ENCODE measurements at places on chromosomes 2 and 18.

DNA sequence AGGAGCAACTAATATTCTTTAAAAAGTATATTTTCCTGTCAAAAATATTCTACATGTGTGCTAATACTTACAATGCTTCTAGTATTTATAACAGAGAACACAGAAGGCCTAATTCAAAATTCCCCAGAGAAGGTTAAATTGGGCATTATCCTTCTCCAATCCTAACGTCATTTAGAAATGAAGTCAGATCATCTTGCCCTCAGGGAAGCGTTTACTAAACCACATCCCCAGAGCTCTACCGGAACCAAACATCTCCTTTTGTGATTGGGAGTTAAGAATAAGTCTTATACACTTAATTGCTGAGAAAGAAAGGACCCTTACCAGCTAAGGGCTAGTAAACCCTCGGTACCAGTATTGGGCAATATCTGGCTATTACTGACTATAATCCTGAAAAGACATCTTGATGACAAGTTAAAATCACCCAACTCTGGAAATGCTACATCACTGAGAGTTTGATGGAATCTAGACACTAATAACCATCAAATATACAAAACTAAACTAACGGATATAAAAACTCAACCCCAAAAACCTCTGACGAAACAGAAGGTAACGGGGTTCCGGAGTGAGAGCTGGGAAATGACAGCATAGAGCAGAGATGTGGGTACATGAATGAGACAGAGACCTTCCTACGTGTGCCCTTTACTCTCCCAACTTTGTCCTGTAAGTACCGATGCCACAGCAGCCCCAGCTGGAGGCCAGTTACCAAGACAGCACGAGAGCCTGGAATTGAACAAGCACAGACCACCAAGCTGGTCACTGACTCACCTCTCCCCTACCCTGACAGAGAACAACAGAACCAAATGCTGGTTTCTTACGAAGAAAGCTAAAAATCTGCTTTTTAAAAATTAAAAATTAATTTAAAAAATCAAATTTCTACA is 35.0 kb downstream of the WDSUB1 start:
- DNase-seq = no peak

- DNase-seq = no peak
Measured at GRCh38 chr2:97714084-97714949, 941 bp downstream of the ZAP70 start.

DNA sequence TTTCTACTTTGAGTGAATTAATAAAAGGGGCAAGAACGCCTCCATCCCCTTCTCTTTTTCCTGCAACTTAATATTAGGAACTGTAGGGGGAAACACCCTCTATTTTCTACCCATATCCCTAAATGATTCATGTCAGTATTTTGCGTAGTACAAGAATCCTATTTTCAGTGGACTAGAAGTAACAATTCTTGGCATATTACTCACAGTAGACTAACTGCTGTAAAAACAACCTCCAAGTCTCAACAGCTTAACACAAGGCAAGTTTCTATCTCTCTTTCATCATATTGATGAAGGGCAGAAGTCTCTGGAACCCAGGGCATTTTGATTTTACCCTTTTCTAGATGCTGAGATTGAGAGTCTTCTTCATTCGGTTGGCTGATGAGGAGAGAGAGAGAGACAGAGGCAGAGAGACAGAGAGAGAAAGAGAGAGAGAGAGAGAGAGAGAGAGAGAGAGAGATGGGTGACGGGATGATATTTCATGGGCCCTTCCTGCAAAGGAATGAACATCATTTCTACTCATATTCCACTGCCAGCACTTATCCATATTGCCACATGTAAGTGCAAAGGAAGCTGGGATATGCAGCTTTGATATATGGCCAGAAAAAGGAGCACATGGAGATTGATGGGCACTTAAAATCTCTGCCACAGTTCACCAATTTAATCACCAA is 481.6 kb downstream of the LPIN1 start:
- peak; percentile 77 for DNase-seq

DNA sequence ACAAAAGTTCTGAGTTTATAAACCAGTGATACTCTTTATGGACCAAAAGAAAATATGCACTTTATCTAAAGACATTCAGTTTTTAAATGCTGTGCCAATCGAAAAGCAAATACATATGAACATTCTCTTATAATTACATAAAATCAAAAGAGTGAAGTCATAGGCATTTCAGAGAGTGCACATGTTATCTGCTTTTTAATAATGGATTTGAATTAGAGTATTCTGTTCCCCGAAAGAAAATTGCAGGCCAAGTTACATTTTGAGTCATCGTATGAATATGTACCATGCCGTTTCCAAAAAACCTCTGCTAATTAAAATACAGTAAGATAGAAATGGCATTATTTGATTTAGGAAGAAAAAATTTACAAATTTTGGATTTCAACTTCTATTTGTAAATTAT is 565.7 kb downstream of the ZEB2 start:
- DNase-seq = peak; percentile 50

DNA sequence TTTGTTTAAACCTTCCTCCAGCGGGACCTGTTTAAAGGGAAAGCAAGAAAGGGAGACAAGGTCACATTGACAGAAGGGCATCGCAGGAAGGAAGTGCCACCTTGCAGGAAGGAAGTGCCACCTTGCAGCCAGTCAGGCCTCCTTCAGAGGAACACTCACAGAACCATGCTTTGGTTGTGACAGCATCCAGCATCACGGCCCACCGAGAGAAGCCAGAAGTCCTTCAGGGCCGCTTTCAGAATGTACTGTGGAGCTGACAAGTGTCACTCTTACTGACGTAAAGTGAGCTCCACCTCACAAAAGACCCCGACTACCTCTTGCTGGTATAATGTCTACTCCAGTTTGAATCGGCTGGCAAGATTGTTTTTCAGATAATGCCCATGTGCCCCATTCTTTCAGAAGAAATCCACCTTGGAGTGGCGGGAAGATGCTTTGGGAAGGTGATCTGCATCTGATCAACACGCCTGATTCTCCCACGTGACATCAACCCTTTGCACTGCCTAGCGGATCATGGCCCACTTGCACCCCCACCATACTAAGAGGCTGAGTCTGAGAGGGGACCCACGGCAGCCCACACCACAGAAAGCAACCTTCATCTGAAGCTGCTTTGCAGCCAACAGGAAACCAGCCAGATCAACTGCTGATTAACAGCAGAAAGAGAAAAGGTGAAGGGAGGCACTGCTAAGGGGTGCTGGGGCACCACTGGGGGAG is 99.8 kb downstream of the UXS1 start:
- DNase-seq = no peak

- peak; percentile 75 for DNase-seq
Measured at GRCh38 chr2:38394903-38395341, 17.8 kb upstream of the ATL2 start.

GRCh38 chr18:26086959-26087358 is 3.5 kb downstream of the SS18 start:
- DNase-seq = no peak

DNA sequence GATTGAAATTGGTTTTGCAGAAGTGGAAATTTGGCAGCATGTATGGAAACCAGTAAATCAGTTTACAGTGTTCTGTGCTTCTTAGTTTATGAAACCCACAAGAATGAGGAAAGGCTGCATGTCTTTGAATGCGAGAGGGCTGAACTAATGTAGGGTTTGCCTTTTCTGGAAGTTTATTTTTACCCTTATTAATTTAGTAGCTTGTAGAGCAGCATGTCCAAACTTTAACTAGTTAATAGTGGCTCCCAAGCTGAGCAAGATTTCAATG is 50.4 kb downstream of the LDLRAD4 start:
- peak; percentile 42 for DNase-seq

All from fibroblast of skin of abdomen (primary cell).